Tibial nerve (tissue), 4 donors: ENCODE measurements at places on chromosomes 1 and 21. TPM values are rescaled to one million over a fixed set of nuclear protein-coding genes. Genes with fewer than 3 reads are reported as not detected.
A peak's percentile ranks its signal among the peaks of the same experiment; 100 is the strongest.

DNA sequence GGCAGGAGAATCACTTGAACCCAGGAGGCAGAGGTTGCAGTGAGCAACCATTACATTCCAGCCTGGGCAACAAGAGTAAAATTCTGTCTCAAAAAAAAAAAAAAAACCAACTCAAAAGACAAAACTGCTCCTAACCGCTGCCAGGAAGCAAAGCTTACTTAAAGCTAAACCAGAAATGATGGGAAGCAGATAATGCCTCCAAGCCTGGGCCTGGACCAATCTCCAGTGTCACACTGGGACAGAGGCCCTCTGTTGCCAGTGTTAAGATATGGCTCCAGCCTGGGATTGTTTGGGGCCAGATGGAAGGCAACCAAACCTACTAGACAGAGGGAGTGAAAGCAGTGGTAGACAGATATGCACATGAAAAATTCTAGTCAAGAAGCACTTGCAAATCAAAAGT, 36.9 kb downstream of the NSL1 start:
- peaks cover 32% of the 10 kb centered on the region for H3K4me1 ChIP-seq
- H3K27ac ChIP-seq, result no peak overlapping the region
- DNase-seq, result no peak
- H3K36me3 ChIP-seq, result no peaks in the 10 kb centered on the region
- H3K4me3 ChIP-seq, result no peak overlapping the region

DNA sequence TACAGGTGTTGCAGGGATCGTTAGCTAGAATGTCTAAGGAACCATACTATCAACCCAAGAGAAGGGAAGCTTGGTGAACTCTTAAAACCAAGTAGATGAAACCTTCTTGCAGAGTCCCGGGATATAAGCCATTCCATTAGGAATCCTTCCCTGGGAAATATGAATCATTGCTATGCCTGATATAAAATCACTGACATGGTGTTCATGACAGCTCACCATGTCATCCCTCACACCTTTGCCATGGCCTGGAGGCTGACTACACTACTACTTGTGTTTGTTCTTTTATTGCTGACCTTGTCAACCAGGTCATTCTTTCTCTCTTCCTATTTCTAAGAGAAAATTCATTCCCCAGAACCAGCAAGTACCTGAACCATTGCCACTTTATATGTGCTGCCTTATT, 12.1 kb downstream of the ST6GALNAC3 start:
- DNase-seq, result no peak
- no peaks in the 10 kb centered on the region for H3K36me3 ChIP-seq
- H3K4me1 ChIP-seq, result peaks cover 6% of the 10 kb centered on the region

- DNase-seq, result no peak
- no peak overlapping the region for H3K27ac ChIP-seq
- no peaks in the 10 kb centered on the region for H3K27me3 ChIP-seq
These were observed 60.8 kb downstream of the COL18A1 start for GRCh38 chr21:45465611-45466329.

DNA sequence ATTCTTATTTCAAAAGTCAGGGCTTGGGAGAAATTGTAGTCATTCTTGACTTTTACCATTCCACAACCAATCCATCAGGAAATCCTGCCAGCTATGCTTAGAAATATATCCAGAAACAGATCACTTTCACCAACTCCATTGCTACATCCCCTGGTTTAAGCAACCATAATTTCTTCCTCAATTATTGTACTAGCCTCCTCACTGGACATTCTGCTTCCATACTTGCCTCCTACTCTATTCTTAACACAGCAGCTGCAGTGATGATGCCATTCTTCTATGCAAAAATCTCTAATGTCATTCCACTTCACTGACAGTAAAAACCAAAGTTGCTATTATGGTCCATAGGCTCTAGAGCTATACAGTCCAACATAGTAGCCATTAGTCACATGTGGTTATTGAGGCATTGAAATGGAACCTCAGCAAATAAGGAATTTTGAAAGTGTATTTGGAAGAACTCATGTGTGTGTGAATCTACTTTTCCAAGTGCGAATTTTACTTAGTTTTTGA, 110.7 kb upstream of the KIAA0040 start:
- no peak for DNase-seq
- H3K4me3 ChIP-seq, result no peak overlapping the region
- no peaks in the 10 kb centered on the region for H3K4me1 ChIP-seq
- H3K27ac ChIP-seq, result no peak overlapping the region

DNA sequence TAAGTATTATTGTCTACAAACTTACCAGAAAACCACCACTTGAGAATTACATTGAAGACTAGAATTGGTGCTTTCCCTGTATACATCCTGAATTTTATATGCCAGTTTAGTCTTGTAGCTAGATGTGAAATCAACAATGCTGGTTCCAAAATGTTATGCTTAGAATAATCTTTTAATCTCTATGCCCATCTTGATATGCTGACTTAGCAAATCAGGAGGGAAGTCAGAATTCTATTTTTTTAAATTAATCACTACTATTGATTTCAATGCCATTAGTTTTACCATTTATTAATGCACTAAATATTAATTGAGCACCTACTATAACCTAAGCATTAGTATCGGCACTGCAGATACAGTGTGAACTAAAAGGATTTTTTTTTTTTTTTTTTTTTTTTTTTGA, 641.6 kb upstream of the ADGRL4 start:
- no peak for DNase-seq
- H3K27ac ChIP-seq, result no peak overlapping the region
- no peaks in the 10 kb centered on the region for H3K27me3 ChIP-seq
- H3K4me1 ChIP-seq, result no peaks in the 10 kb centered on the region

DNA sequence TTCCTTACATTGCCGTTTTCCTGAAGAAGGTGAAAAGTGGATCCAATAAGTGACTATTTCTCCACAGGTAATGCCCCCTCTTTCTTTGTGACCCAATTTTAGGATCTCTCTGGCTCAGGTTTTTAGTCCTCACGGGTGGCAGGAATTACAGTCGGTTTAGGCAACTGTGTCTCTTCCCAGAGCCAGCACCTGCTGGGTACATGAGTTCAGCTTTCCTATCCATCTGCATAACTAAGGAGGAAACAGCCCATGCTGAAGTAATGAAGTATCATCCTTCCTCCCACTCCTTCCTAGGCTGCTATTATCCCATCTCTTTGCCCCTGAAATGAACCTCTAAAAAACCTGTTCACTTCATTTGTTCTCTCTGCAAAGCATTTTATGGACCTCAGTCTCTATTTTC, 544.6 kb downstream of the NEGR1 start:
- no peak overlapping the region for H3K27ac ChIP-seq
- no peaks in the 10 kb centered on the region for H3K27me3 ChIP-seq
- no peaks in the 10 kb centered on the region for H3K4me1 ChIP-seq
- no peaks in the 10 kb centered on the region for H3K36me3 ChIP-seq
- H3K4me3 ChIP-seq, result no peak overlapping the region
- no peak for DNase-seq

DNA sequence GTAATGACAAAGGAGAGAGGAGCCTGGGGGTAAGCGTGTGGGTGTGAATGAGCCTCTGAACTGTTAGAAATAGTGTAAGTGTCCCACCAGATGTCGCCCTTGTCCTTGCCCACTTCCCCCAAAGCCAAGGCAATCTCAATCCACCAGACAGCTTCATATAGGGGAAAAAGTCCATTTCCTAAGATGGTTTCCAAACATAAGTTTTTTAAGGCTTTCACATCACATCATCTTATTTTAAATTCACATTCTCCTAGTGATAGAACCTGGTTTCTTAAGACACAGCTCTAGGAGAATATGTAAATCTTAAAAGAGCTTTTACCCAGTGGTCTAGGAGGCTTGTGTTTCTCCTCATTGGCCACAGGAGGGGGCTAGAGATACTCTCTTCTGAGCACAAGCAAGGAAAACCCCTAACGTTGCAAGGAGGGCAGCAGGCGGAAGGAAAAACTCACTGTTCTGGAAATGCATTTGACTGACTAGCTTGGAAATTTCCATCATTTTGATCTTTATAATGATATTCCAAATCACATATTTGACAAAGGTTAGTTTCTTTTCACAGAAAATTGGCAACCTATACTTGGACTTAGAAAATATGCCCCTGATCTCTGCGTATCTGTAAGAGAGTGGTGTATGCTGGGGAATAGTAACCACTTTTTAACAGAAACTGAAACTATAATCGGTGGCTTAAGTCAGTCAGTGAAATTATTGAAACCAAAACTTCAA, 51.9 kb upstream of the LPAR3 start:
- peak; percentile 20 for DNase-seq
- no peaks in the 10 kb centered on the region for H3K27me3 ChIP-seq
- no peaks in the 10 kb centered on the region for H3K36me3 ChIP-seq
- H3K27ac ChIP-seq, result peak overlapping the region; percentile 70
- peak overlapping the region; percentile 36 for H3K4me3 ChIP-seq
- peaks cover 4% of the 10 kb centered on the region for H3K4me1 ChIP-seq

DNA sequence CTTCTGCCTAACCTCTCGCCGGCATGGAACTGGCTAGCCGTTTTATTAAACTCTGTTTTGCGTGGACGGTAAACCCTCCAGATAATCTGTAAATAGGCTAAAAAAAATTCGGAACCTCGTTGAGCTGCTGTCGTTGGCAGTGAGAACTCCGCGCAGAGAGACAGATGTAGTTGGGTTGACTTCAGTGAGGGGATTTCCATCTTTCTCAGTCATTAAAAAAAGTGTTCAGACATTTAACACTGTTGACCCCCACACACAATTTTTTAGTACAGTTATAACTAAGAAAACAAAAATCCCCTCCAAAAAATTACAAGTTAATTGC, 464 bp downstream of the PARK7 start:
- no peaks in the 10 kb centered on the region for H3K36me3 ChIP-seq
- H3K27me3 ChIP-seq, result no peaks in the 10 kb centered on the region
- H3K4me3 ChIP-seq, result peak overlapping the region; percentile 88
- peak overlapping the region; percentile 89 for H3K27ac ChIP-seq

- H3K27ac ChIP-seq, result no peak overlapping the region
- peaks cover 3% of the 10 kb centered on the region for H3K36me3 ChIP-seq
- H3K4me3 ChIP-seq, result no peak overlapping the region
- no peak for DNase-seq
These were observed 511.7 kb downstream of the USP25 start for GRCh38 chr21:16241479-16241963.

DNA sequence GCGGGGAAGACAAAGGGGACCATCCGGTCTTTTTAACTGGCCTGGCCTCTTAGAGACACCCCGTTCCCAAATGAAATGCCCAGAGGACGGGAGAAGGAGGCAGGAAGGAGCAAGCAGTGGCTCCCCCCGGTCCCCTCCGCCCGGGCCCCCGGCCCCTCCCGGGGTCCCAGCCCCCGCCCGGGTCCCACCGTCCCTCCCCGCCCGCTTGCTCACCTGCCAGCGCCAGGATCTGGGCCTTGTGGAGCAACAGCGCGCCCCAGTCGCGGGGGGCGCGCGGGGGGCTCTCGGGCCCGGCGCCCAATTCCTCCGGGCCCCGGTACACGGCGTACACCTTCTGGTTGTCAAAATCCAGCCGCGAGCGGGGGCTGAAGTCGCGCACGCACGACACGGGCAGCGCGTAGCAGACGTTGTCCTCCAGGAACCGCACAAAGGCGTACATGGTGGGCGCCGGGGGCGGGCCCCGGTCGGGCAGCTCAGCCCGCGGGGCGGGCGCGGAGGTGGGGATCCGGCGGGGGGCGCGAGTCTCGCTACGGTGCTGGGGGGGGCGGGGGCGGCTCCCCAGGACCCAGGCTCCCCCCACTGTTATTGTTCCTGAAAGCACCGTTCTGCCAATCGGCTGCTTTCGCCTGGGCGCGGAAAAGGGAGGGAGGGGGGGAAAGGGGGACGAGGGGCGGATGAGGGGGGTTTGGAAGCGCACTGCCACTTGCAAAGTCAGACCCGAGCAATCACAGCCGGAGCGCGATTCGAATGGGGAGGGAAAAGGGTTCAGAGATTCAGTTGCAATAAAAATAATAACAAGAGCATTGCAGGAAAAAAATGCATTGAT, at the start of gene BEND5:
Gene BEND5, minus strand, starts transcription at position 499 of the 826 bp plus-strand sequence. Its CDS starts 60 bp downstream, at position 439.
- no peaks in the 10 kb centered on the region for H3K36me3 ChIP-seq
- DNase-seq, result peak; percentile 11
- H3K4me3 ChIP-seq, result peak within 1 kb of the TSS; percentile 76

- no peaks in the 10 kb centered on the region for H3K36me3 ChIP-seq
- DNase-seq, result no peak
- no peak overlapping the region for H3K27ac ChIP-seq
- H3K4me1 ChIP-seq, result no peaks in the 10 kb centered on the region
- no peaks in the 10 kb centered on the region for H3K27me3 ChIP-seq
These were observed 27.5 kb downstream of the KCTD3 start for GRCh38 chr1:215594640-215595039.

GRCh38 chr1:240237305-240237721, 145.6 kb downstream of the FMN2 start:
- H3K4me3 ChIP-seq, result no peak overlapping the region
- DNase-seq, result no peak
- H3K27ac ChIP-seq, result no peak overlapping the region
- H3K4me1 ChIP-seq, result no peaks in the 10 kb centered on the region
- no peaks in the 10 kb centered on the region for H3K36me3 ChIP-seq

DNA sequence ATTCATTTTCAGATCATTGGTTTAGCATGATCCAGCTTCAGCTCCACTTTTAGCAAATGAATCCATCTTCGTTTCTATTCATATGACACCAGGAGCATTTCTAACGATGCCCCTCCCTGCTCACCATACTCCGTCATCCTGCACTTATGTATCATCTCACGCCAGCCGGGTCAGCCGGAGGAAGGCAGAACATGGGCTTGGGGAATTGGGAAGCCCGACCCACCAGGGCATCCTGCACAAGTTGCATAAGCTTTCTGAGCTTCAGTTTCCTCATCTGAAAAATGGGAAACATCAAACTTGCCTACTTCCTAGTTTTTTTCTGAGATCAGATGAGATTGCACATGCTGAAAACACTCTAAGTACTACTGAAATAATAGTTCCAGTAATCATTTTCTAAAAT, 194.7 kb downstream of the AK5 start:
- no peak overlapping the region for H3K4me3 ChIP-seq
- H3K36me3 ChIP-seq, result no peaks in the 10 kb centered on the region
- H3K4me1 ChIP-seq, result no peaks in the 10 kb centered on the region

- H3K27me3 ChIP-seq, result no peaks in the 10 kb centered on the region
- no peaks in the 10 kb centered on the region for H3K36me3 ChIP-seq
- no peak for DNase-seq
- no peaks in the 10 kb centered on the region for H3K4me1 ChIP-seq
These were observed 53.5 kb upstream of the SLC22A15 start for GRCh38 chr1:115922801-115923200.

Gene SPATC1L
- 4.5 TPM for total RNA-seq

Gene KCNK2
- 13.7 TPM for total RNA-seq

Gene TMIGD3
- 0.59 TPM for total RNA-seq

Gene FAM43B
- total RNA-seq, result not detected

Gene LAMC2
- 11.9 TPM for total RNA-seq

Gene ZC3H12A
- total RNA-seq, result 10.0 TPM

Gene NID1
- total RNA-seq, result 207 TPM
